CD8-positive, alpha-beta memory T cell (primary cell): ENCODE measurements at places on chromosomes 16 and 17. TPM values are rescaled to one million over a fixed set of nuclear protein-coding genes. Genes with fewer than 3 reads are reported as not detected.

GRCh38 chr17:51118330-51119195 lies 2.1 kb downstream of the SPAG9 start:
- DNase-seq, result no peak

Gene CDH3
- total RNA-seq, result not detected

Gene CES5A
- total RNA-seq, result not detected

DNA sequence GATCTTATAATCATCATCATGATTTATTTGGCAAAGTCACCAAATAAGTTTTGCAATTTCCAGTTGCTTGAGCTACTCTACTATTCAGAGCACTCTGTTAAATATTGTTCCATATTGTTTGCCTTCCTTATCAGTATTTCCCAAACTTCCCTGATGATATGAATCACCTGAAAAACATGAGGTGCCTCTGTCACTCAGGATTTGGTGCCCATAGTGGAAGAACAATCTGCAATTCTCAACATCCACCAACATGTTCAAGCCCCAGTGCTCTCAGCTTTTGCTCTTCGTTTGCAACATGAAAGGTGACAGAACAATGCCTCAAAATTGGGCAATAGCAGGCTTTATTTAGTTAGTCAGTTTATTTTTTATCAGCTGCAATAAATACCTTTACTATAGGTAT lies 28.6 kb upstream of the WSB1 start:
- no peak for DNase-seq

Gene MYH1
- total RNA-seq, result not detected
